Activated naive CD8-positive, alpha-beta T cell treated with anti-CD3 and anti-CD28 coated beads, Interleukin-2, amount 10 ng/mL, durations not matched to agents 7 days and 5 days (primary cell): ENCODE measurements at places on chromosomes 1 and 21. TPM values are rescaled to one million over a fixed set of nuclear protein-coding genes. Genes with fewer than 3 reads are reported as not detected.
A peak's percentile ranks its signal among the peaks of the same experiment; 100 is the strongest.

- DNase-seq: no peak
Measured at GRCh38 chr1:81224222-81224621, 576.5 kb upstream of the ADGRL2 start.

DNA sequence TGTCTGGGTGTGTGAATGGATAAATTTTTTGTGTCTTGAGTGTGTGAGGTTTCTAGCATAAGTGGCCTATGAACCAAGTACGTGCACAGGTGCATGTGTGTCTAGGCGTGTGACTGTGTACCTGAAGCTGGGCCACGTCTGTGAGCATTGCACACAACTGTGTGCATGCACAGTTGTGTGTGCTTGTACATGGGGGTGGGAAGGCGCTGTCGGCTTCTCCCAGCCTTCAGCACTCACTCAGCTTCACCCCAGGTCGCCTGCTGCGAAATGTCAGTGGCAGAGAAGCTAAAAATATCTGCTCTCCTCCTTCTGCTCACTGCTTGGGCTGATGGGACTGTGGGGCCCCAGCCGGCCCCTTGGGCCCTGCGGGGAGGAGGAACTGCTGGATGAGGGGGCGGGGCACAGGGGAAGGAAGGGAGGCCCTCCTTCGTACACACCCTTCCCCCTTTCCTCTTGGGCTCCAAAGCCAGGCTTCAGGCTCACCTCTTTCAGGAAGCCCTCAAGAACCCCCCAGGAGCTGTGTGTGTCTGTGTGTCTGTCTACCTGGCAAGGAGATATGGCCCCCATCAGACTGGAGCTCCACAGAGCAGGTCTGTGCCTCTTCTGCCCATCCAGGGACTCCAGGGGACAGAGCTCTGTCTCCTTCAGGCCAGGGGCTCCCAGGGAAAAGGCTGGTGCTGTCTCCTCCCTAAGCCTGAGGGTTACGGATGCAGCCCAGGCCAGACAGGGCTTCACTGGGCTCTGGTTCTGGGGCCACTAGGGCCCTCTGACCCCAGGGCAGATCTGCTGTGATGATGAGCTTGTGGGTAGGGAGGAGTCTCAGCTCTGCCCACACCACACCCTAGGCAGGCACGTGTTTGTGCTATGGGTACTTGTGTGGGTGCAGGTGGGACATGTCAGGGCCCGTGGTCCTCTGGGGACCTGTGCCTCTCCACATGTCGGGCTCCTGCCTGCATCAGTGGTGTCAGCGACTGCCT, 35.6 kb upstream of the WASF2 start:
- DNase-seq: peak; percentile 78

DNA sequence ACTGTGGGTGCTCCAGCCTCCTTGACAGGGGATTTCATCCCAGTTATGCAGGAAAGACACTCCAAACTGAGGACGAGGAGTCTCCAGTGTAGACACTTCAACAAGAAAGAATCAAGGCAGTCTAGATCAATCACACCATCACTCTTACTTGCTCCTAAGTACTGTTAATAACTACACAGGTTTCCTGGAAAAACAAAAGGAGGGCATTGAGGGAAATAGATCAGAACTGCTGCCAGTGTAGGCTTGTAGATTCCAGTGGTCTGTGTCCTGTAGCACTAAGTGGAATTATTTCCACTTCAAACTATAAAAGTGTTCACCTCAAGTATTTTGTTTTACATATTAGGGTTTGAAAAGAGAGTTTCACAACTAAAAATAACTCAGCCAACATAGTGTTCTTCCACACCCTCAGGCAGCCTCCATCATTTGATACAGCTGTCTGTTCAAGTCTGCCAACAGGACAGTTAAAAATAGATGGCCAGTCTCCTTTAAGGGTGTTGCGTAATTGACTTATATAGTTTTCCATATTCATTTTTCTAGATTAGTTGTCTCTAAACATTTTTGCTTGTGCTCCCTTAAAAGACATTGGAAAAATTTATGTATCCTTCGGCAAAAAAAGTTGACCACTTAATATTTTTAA, 32.0 kb upstream of the AGL start:
- no peak for DNase-seq

- no peak for DNase-seq
Measured at GRCh38 chr1:72942008-72942407, 659.7 kb upstream of the NEGR1 start.

GRCh38 chr1:63663301-63663700, 70.1 kb downstream of the PGM1 start:
- DNase-seq: no peak

GRCh38 chr1:14607295-14607694, 8.8 kb downstream of the KAZN start:
- no peak for DNase-seq

DNA sequence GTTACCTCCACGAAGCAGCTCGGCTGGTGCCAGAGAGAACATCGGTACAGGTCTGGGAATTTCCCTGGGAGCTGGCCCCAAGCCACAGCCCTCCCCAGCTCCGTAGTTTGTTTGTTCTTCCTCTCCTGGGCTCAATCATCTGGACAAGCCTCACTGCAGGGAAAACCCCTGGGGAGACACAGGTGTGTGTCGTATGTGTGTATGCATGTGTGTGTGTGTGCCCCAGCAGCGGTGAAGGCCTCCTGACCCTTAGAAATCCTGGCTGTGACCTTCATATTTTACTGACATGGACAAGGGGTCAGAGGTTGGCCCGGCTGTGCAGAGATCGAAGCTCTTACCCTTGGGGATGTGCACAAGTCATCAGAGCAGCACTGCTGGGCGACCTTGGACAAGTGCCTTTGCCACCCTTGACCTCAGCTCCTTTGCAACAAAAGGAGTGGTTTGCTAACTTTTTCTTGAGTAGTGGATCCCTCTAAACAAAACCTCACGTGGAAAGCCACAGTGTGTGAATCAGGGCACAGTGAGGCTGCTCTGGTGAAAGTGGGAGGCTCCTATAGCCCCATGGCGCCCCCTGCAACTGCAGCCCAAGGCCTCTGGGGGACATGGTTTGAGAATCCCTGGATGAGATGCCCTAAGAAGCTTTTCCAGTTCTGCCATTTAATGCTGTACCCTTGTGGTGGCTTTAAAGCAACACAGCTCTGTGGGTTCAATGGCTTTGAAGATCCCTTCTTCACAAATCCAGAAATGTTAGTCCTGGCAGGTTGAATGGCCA, 12.3 kb upstream of the IL22RA1 start:
- no peak for DNase-seq

DNA sequence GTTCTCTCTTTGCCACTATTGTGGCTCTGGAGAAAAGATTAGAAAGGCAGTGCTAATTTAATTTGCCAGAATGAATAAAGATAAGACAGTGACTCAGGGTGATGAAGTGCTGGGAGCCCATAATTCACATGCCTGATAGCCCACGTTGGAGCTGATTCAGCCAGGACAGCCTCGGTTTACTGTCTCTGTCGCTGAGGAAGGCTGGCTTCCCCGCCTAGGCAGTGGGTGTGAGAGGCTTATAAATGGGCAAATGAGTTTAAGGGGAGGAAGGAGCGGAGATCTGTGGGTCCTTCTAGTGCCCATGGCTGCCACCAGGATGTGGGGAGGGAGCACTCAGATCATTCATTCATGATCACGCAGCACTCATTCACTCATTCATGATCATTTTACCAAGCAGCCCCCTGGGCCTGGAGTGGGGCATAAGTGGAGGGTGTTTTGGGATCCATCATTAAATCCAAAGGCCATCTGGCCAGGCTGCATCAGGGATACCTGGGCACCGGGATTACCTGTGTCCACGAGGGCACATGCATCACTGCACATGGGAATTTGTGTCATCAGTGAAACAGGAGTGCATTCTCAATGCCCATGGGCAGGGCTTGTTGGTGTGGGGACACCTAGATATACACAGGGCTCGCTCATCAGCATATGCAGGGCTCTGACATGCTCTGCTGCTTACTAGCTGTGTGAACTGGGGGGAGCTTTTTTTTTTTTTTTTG, 315.4 kb downstream of the MATN1 start:
- peak; percentile 12 for DNase-seq

DNA sequence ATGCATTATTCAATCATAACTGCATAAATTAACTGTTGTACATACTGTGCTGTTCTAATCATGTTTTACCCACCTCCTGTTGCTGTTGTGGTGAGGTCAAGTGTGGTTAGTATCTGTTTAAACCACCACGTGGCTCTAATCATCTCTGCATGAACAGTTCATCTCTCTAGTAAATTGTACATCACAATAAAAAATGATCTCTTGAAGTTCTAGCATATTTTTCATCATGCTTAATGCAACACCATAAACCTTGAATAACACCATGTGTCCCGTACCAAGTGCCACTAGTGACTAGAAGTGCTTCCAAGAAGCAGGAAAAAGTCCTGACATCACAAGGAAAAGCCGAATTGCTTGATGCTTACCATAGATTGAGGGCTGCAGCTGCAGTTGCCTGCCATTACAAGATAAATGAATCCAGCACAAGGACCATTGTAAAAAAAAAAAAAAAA, 51.7 kb downstream of the SNRPE start:
- DNase-seq: no peak

DNA sequence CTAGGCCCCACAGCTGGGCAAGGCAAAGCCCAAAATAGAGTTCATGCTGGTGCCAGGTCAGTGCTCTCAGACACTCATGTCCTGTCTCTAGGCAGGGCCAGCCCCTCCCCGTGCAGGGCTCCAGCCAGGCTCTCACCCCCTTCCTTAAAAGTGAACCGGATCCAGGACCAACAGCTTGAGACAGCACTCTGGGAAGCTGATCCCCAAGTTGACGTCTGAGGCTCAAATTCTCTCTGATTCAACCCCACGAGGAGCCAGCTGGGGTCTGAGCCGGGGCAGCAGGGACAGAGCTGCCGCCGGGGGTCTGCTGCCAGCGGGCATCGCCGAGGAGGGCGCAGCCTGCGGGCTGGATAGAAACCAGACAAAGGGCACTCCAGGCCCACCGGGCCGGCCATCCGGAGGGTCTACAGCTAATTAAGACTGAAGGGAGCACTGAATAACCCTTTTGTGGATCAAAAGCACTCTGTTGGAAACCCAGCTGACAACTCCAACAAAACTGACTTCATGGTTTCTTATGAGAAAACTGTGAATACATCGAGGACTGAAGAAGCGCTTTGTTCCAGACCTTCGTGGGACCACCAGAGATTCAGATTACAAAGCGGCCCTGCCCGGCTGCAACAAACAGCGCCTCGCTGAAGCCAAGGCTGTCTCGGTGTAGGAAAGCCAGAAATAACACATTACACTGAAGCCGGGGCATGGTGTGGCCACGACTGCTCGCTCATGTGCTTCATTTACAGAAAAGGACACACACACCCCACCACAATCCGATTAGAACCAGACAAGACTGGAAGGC, 95.8 kb downstream of the PSMG1 start:
- DNase-seq: no peak

RPAP2 gene
- 32.7 TPM for total RNA-seq

CFAP74 gene
- total RNA-seq: not detected

CREB3L4 gene
- total RNA-seq: 8.2 TPM

UMODL1 gene
- 0.30 TPM for total RNA-seq

FAM163A gene
- total RNA-seq: not detected

GBP6 gene
- 0.23 TPM for total RNA-seq

TDRD5 gene
- total RNA-seq: not detected

DNMT3L gene
- total RNA-seq: not detected

ST6GALNAC5 gene
- total RNA-seq: not detected

LINGO4 gene
- total RNA-seq: 0.14 TPM

CD1E gene
- total RNA-seq: not detected
